ENCODE measurements at places on chromosomes 11 and 22. TPM values are rescaled to one million over a fixed set of nuclear protein-coding genes. Genes with fewer than 3 reads are reported as not detected.

The ZDHHC8 gene
- 19.9 TPM for total RNA-seq

The APOBEC3A gene
- total RNA-seq: not detected

The CD6 gene
- total RNA-seq: 0.18 TPM

The POGLUT3 gene
- 12.5 TPM for total RNA-seq

The OR4A47 gene
- total RNA-seq: not detected

The THRSP gene
- not detected for total RNA-seq

The CHRDL2 gene
- total RNA-seq: 4.0 TPM

The CREB3L1 gene
- total RNA-seq: 5.2 TPM

The RCOR2 gene
- 0.90 TPM for total RNA-seq

The OR52H1 gene
- total RNA-seq: not detected

The KCNJ1 gene
- total RNA-seq: not detected

The CHRNA10 gene
- 1.8 TPM for total RNA-seq

The NDUFV1 gene
- 150 TPM for total RNA-seq

The FADS3 gene
- total RNA-seq: 55.7 TPM

The NPAS4 gene
- not detected for total RNA-seq

The DUSP8 gene
- total RNA-seq: 1.7 TPM

The IFT27 gene
- 16.2 TPM for total RNA-seq

The SULT4A1 gene
- total RNA-seq: not detected

The BBOX1 gene
- total RNA-seq: not detected

The MMP13 gene
- total RNA-seq: not detected

The MFRP gene
- not detected for total RNA-seq

The NDUFC2 gene
- total RNA-seq: 234 TPM
